ENCODE measurements at places on chromosomes 13 and 19.
A peak's percentile ranks its signal among the peaks of the same experiment; 100 is the strongest.

- peak; percentile 52 for DNase-seq
These were observed 88.1 kb downstream of the SLC7A1 start for GRCh38 chr13:29507356-29507755.

- no peak for DNase-seq
These were observed 10.0 kb downstream of the KLC3 start for GRCh38 chr19:45350477-45351058.

DNA sequence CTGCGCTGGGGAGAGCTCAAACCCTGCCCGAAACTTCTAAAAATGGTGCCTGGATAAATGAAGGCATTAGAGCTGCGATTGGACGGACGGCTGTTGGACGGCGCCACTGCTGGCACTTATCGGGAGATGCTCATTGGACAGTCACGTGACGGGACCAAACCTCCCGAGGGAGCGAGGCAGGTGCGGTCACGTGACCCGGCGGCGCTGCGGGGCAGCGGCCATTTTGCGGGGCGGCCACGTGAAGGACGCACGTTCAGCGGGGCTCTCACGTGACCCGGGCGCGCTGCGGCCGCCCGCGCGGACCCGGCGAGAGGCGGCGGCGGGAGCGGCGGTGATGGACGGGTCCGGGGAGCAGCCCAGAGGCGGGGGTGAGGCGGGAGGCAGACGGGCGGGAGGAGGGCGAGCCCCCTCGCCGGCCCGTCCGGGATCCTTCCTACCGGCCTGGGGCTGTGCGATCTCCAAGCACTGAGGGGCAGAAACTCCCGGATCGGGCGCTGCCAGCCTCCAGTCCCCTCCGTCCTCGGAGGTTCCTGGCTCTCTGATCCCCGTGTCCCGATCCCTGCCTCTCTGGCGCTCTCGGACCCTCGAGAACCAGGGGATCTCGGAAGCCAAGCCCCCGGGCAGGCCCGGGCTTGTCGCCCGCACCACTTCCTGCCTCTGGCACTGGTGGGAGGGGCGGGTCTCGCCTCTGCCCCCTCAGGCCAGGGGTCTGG, at the start of gene BAX:
Gene BAX, plus strand, starts transcription at position 281 of the 713 bp plus-strand sequence. Its CDS starts 54 bp downstream, at position 335.
- peak; percentile 97 for DNase-seq

- no peak for DNase-seq
These were observed 289.0 kb downstream of the DACH1 start for GRCh38 chr13:71578048-71578447.

- DNase-seq: no peak
These were observed 645 bp downstream of the PALM start for GRCh38 chr19:709196-709964.

DNA sequence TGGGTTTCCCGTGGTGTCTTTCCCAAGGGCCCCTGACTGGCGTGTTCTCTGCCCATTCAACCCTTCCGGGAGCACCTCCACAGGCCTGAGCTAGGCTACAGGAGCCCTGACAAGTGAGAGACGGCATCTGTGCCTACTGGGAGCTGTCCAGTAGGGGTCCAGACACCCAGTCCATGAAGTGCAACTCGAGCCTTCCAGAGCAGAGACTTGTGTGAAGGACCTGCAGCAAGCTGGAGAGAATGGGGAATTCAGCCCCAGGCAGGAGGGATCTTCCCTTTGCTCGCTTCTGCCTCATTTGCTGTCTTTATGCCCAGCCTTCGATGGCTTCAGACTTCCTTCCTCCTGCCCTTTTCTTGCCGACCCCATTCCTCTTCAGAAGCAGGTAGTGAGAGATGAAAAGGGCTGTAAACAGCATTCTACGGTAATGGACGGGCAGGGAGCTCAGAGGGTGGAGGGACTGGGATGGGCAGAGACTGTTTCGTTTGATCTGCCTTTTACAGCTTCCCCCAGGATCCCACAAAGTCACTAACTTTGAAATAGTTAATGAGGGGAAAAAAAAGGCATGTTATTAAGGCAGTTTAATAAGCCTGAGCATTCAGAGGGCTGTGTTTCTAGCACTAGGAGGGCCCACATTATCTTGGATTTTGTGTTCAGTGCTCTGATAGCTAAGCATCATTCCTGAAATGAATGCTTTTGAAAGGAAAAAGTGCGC, 327.6 kb downstream of the FGF9 start:
- no peak for DNase-seq

GRCh38 chr19:23978068-23978467, 63.4 kb downstream of the ZNF726 start:
- no peak for DNase-seq

DNA sequence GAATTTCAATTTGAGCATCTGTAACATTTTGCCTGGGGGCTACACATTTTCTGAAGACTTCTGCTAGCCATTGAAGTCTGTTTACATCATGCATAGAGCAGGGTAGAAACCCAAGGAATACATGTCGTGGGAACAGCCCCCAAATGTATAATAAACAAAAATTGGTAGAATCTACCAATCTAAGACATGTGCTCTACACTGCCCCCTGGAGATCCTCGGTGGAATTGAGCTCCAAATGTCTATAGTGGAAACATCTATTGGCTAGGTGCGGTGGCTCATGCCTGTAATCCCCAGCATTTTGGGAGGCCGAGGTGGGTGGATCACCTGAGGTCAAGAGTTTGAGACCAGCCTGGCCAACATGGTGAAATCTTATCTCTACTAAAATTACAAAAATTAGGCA, 57.3 kb downstream of the MBD3L2B start:
- DNase-seq: no peak

DNA sequence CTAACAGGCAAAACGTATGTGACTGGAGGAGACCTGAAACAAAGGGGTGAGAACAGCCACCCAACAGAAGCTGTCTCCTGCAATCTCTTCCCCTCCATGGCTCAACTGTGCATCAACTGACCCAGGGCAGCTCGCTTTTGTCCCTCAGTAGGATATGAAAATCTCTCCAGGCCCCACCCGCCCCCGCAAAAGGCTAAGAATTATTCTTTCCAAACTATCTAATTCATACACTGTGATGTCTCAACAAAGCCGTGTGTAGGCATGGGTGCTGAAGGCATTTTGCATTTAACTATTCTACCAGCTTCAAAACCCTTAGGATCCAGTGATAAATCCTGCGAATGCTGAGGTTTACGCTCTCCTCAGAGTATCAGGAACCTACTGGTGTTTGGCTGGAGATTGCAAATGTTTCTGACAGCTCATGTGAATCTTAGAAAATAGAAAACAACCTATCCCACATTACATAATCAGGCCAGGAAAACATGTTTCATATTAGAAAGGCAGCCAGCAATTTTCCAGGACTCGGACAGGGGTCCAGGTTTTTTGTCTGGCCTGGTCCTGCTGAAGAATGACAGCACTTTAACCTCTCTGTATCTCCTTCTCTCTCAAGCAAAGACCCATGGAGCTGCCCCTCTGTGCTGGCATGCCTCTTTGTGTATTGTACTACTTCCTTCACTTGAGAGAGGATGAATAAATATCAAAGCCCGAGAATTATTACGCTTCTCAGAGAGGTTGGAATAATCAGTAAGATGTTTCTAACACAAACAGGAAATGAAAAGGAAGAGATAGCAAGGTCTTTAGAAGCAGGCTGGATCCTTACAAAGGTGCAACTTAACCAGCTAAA, 17.3 kb downstream of the DHRS12 start:
- DNase-seq: no peak

- DNase-seq: no peak
These were observed 18.4 kb upstream of the SIGLEC14 start for GRCh38 chr19:51664997-51665396.

DNA sequence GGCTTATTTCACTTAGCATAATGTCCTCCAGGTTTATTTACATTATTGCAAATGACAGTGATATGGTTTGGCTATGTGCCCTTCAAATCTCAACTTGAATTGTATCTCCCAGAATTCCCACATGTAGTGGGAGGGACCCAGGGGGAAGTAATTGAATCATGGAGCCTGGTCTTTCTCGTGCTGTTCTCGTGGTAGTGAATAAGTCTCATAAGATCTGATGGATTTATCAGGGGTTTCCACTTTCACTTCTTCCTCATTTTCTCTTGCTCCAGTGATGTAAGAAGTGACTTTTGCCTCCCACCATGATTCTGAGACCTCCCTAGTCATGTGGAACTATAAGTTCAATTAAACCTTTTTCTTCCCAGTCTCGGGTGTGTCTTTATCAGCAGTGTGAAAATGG, 109.6 kb downstream of the VWA8 start:
- DNase-seq: no peak

DNA sequence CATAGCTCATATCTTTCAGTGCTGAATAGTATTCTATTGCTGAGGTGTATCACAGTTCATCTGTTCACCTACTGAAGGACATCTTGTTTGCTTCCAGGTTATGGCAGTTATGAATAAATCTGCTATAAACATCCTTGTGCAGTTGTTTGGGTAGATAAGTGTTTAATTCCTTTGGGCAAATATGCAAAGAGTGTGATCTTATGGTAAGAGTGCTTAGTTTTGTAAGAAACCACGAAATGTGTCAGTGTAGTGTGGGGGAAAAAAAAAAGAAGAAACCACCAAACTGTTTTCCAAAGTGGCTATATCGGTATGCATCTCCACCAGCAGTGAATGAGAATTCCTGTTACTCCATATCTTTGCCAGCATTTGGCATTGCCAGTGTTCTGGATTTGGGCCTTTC, 93.3 kb downstream of the PIBF1 start:
- no peak for DNase-seq

DNA sequence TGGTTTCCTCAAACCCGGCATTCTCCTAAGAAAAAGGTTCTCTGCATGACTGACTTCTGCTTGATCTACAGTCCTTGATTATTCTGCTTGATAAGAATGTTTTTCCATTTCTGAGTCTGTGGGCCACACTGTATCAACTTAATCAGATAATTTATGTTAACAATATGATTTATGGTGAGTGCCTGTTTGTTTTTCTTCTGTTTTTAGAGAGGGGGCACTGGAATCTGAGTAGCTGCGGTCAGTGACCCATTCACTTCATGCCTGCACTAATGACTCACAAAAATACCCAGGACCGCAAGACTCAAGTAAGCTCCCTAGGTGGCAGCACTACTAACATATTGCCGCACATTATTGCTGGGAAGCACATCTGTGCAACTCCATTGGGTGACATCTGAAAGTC, 542.3 kb upstream of the ATXN8OS start:
- DNase-seq: no peak

- DNase-seq: no peak
These were observed 153.4 kb upstream of the TSHZ3 start for GRCh38 chr19:31502536-31503170.

DNA sequence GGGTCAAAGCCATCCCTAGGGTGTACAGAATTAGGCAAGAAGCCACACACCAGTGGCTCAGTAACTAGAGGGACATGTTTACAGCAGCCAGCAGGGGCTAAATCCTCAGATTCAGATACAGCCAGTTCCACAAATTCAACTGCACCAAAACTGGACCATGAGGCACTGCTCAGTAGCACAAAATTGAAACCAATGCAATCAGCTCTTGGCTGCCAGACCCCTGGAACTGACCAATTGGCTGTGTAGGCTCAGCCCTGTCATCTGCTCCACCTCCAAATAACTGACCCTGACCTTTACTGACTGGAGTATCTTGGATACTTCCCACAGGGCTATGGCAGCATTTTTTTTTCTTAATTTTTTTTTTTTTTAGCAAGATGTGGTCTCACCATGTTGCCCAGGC, 226.5 kb downstream of the FOXO1 start:
- DNase-seq: no peak

- DNase-seq: no peak
These were observed 18.3 kb downstream of the GPC6 start for GRCh38 chr13:93244918-93245280.

GRCh38 chr19:38441657-38442348, 8.3 kb downstream of the RYR1 start:
- DNase-seq: no peak

GRCh38 chr13:40319699-40320579, 346.5 kb downstream of the FOXO1 start:
- no peak for DNase-seq

- no peak for DNase-seq
These were observed 159.9 kb upstream of the STARD13 start for GRCh38 chr13:33445476-33445875.

DNA sequence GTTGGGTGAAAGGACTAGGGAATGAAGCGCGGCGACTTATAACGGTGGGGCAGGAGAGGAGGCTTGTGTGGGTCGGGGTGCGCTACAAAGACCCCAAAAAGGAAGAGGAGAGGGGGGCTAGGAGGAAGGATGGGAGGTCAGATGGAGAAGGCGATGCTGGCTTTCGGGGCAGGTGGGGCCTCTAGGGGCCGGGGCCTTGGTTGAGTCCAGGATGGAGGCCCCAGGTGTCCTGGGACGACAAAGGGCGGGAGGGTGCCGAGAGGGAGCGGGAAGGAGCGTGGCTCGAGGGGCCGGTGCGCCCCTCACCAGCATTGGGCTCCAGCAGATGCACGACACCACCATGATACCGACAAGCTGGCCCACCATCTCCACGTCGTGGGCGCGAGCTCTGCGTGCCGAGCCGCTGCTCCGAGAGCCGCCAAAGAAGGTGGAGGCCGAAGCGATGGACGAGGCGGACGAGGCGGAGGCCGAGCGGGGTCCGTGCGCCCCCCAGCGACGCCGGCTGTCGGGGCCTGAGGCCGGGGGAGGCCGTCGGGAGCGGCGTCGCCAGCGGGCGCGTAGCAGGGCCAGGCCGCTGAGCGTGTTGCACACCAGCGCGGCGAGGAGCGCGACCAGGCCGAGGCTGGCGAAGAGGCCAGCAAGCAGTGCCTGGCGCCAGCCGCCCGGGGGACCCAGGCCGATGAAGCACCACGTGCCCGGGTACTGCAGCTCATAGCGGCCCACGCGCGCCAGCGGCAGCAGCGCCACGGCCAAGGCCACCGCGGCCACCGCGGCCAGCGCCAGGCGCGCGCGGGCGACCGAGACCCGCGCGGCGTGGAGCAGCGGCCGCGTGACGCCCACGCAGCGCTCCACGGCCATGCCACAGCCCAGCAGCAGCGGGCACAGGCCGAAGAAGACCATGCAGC, 1.8 kb downstream of the PTGER1 start:
- no peak for DNase-seq

GRCh38 chr19:19388568-19389555, 16.6 kb upstream of the GATAD2A start:
- DNase-seq: no peak

Measured in NCI-H187 (cell line).